ENCODE measurements at places on chromosomes 7 and 10.

GRCh38 chr10:112919721-112920120, 30.3 kb upstream of the TCF7L2 start:
- no peak for DNase-seq

- no peak for DNase-seq
Observed at GRCh38 chr10:69375307-69376151, 41.2 kb downstream of the TACR2 start.

DNA sequence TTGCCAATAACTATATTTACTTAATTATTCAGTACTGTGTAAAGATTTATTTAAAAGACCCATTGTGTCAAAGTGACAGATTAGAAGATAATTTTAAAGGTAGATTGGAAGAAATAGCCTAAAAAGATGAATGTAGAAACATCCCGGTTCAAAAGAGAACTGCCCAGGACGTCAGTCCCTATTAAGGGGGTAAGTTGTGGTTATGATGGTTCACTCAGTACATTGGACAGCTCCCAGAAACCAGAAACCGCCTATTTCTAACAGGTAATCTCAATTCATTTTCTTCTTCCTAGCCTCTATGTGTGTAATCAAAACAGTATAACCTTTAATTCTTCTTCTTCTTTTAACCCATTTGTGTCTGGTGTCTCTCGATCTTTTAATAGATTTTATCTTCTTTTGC, 1.5 kb upstream of the FERD3L start:
- no peak for DNase-seq

- no peak for DNase-seq
Observed at GRCh38 chr10:89364531-89364930, 13.3 kb upstream of the IFIT1B start.

GRCh38 chr7:133003052-133003910, 78.6 kb downstream of the CHCHD3 start:
- DNase-seq: no peak

- DNase-seq: no peak
Observed at GRCh38 chr10:21135023-21135931, 238.2 kb upstream of the NEBL start.

DNA sequence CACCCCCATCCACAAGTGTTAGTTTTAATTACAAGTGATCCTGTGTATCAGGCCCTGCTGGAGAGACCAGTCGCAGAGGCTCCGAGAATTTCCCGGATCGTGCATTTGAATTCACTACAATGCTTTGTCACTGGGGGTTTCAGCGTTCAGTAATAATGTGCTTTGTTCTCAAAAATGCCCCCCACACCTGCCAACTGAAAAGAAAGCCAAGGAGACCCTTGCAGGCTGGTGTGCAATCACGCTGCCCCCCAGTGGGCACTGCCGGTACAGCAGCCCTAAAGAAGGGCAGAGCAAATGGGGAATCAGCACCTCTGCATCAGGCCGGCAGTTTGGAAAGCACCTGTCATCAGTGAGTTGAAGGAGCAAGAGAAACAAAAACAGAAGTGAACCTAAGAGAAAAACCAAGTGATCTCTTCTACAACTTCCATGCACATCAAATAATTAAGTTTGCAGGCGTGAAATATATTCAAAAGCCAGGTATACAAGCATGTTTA, 177.6 kb downstream of the PARD3 start:
- DNase-seq: peak; percentile 63

- no peak for DNase-seq
Observed at GRCh38 chr7:93196336-93196735, 29.9 kb downstream of the HEPACAM2 start.

DNA sequence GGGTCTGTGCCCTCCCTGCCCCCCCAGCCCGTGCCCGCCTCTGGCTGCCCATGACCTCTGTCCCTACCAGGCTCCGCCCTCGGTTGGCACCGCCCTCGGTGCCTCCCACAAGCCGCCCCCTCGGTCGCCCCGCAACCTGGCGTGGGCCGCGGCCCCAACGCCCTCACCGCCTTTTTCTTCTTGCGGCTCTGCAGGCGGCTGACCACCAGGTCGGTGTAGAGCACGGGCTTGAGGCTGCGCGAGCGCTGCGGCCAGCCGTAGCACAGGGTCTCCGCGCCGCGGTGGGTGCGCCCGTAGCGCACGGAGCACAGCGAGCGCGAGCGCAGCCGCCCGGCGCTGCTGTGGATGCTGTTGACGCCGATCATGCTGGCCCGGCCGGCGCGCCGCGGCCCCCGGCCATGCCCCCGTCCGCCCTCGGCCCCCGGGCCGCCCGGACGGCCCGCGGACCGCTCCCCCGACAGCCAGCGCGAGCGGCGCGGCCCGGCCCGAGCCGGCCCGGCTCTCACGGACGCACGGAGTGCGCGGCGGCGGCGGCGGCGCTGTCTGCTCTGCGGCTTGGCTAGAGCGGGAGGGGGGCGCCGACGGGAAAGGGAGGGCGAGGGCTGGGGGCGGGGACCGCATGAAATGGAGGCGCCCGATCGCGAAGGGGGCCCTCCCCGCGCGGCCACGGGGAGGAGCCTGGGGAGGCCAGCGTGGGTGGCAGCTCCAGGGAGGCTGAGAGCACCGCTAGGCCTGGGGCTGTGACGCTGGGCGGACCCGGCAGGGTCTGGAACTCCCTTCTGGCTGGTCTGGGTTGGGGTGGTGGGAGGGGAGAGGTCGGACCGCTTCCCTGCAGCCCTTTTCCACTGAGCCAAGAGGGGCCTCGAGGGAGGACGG, 9.6 kb downstream of the PSD start:
- DNase-seq: peak; percentile 77

DNA sequence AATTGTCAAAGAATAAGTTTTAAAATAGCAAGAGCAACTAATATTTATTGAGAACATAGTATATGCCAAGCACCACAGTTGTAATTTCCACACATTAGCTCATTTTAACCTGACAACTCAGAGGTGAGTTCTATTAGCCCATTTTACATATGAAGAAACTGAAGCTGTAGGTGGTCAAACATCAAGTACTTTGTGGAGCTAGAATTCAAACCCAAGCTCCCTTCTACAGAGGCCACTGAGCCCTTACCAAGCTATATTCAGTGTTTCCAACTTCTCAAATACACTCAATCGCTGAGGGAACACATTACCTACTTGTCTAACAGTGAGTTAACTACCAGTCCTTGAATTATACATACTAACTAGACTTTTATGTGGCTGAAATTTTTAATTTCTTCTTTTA, 236.6 kb downstream of the PARD3 start:
- no peak for DNase-seq

- DNase-seq: no peak
Observed at GRCh38 chr7:54161621-54162020, 380.6 kb upstream of the VSTM2A start.

- no peak for DNase-seq
Observed at GRCh38 chr10:30389543-30389942, 40.5 kb upstream of the MTPAP start.

DNA sequence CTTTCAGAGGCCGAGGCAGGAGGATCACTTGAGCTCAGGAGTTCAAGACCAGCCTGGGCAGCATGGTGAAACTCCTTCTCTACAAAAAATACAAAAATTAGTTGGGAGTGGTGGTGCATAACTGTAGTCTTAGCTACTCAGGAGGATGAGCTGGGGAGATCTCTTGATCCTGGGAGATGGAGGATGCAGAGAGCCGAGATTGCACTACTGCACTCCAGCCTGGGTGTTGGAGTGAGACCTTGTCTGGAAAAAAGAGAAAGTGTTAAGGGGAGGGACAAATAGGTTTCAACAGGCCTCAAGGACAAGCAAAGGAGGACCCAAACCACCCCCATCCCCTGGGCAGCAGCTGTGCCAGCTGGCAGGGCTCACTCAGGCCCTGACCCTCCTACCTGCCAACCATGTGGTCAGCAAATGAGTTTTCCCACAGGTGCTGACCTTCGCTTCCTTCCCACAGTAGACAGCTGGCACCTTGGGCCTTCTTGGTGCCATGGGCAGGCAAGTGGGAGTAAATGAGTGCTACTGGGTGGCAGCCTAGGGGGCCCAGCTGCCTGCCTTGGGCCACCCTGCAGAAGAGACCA, 5.5 kb upstream of the PNLIPRP2 start:
- DNase-seq: no peak

DNA sequence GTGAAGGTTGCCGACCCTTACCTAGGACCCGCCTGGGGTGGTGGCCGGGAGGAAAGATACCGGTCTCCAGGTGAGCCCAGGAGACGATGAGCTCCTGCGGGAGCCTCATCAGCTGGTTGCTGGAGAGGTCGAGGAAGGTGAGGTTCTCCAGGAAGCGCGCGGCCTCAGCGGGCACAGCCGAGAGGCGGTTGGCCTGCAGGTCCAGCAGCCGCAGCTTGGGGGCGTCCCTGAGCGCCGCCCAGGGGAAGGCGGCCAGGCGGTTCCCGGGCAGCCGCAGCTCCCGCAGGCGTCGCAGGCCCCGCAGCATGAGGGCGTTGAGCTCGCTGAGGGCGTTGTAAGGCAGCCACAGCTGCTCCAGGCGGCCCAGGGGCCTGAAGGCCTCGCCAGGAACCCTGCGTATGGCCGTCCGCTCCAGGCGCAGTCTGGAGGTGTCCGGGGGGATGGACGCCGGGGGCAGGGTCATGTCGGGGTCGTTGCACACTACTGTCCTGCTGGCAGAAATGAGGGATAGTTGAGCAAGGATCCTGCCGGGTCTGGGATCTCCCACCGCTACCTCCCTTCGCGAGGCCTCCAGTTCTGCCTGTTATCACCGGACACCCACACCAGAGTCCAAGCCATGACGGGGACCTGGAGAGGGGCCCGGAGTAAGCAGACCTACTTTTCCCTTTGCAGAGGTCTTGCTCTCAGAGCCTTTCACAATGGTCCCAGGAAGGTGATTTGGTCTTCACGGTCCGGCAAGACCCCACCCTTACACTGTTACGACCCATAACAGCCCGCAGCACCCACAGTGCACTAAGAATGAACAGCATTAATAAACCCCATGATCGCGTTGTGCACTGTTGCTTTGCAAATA, 3.9 kb downstream of the LRIT1 start:
- no peak for DNase-seq

- DNase-seq: no peak
Observed at GRCh38 chr7:134714470-134715205, 64.8 kb upstream of the CALD1 start.

DNA sequence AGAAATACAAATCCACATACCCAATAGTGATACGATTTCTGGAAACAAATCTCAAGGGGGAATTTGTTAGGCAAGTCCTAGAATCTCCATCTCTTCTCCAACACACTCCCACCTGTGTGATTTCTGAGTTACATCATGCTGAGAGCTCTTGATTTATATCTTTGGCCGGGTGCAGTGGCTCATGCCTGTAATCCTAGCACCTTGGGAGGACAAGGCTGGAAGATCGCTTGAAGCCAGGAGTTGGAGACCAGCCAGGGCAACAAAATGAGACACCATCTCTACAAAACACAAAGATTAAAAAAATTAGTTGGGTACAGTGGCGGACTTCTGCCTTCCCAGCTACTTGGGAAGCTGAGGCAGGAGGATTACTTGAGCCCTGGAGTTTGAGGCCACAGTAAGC, 1.5 kb upstream of the MTPN start:
- DNase-seq: no peak

GRCh38 chr10:6009961-6010360, 32.6 kb upstream of the IL15RA start:
- DNase-seq: no peak

DNA sequence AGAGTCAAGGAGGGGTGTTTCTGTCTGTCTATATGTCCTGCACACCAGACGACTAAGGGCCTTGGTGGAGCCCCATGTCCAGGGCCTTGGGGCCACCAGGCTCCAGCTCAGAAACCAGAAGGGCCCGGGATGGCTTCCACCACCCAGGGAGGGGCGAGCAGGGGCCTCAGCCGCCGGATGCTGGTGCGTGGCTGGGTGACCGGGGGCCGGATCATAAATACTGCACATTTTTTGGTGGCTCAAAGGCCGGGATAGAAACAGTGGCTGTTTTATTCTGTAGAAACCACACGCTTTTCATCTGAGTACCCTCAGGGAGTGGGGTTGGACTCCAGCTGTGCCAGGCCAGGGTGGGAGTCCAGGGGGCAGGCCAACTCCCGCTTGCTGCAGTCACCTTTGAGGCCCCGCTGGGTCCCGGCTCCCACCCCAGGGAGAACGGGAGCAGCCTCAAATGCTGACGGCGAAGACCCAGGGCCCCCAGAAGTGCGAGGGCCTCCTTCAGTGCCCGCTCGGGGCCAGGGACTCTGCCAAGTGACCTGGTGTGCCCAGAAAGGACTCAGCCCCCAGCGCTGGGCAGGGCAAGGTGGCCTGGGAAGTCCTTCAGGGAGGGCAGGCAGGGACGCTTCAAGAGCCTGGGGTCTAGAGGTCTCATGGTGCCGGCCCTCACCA, 28.2 kb downstream of the PDGFA start:
- DNase-seq: no peak

DNA sequence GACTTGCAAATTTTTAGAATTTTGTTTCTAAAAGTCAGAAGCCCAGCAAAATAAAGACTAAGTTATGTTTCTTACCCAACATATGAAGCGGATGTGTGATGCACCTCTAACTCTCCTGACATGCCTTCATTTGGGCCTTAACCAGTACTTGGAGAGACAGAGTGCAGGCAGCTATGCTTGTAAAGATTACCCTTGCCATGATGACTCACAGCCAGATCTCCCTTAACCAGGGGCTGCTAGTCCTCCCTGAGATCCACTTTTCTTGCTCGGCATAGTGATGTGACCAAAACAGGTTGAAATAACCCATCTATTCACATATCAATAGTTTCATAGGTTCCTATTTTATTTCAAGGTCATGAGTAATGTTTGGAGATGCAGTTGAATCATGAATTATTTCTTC, 43.6 kb downstream of the PPP1R3A start:
- no peak for DNase-seq

GRCh38 chr10:30151581-30152389, 92.4 kb upstream of the JCAD start:
- no peak for DNase-seq

- no peak for DNase-seq
Observed at GRCh38 chr10:77541247-77541646, 96.4 kb downstream of the KCNMA1 start.

DNA sequence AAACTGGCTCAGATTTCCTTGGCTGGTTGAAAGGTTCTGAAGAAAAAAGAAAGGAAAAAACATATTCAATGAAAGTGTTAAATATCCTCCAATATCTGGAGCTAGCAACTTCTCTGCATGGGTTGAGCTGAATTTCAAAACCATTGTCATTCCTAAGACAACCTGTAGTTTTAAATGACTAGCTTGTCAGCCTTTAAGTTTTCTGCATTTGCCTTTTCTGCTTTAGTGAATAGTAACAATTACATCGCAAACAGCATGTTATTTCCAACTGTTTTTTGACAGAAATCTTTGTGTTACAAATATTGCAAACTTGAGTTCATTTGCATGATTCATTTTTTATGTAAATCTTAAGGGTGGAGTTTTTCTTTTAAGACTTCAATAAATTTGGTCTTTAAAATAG, 852.3 kb upstream of the CELF2 start:
- no peak for DNase-seq

GRCh38 chr7:16755397-16755796, 1.8 kb downstream of the TSPAN13 start:
- no peak for DNase-seq

DNA sequence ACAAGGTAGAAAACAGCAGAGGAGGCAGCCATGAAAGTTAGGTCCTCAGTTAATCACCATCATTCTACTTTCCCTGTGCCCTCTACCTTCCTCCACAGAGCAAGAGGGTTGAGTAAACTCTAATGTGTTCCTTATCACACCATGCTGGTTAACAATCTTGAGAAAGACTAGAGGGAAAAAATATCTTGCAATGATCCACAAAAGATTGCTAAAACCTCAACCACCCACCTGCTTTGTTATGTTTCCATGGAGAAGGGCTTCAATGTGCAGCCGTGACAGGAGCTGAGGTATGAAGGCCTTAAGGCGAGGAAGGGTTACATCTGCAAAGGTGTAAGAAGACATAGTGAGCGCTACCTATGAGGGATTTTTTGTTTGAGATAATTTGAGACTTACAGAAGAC, 103.9 kb downstream of the IDE start:
- DNase-seq: no peak

GRCh38 chr7:18087026-18087686, 59.5 kb upstream of the PRPS1L1 start:
- DNase-seq: no peak
